ENCODE measurements at places on chromosomes 7 and 10. TPM values are rescaled to one million over a fixed set of nuclear protein-coding genes. Genes with fewer than 3 reads are reported as not detected.

The TAS2R41 gene
- not detected for total RNA-seq

The CALCR gene
- 5.3 TPM for total RNA-seq

GRCh38 chr7:139808846-139809442, 20.1 kb upstream of the TBXAS1 start:
- H3K36me3 ChIP-seq, result no peaks in the 10 kb centered on the region
- no peak overlapping the region for H3K4me3 ChIP-seq
- H3K4me1 ChIP-seq, result no peaks in the 10 kb centered on the region

DNA sequence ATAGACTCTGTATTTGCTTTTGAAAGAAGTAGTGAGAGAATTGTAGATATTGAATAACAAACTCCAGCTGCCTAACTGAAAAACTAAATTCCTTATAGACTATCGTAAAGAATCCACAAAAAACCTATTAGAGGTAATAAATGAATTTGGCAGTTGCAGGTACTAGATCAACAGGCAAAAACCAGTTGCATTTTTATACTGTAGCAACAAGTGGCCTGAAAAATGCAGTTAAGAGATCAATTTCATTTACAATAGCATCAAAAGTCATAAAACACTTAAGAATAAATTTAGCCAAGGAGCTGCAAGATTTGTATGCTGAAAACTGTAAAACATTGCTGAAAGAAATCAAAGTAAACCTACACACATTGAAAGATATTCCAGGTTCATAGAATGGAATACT, 70.3 kb downstream of the GALNT11 start:
- no peaks in the 10 kb centered on the region for H3K27me3 ChIP-seq
- H3K27ac ChIP-seq, result no peak overlapping the region
- peaks cover 3% of the 10 kb centered on the region for H3K36me3 ChIP-seq
- no peak for DNase-seq
- peak overlapping the region; percentile 61 for H3K4me3 ChIP-seq

- no peak overlapping the region for H3K27ac ChIP-seq
- no peak overlapping the region for H3K4me3 ChIP-seq
Measured at GRCh38 chr7:25669281-25669781, 441.0 kb upstream of the NPVF start.
